ENCODE measurements at places on chromosomes 1 and 21. TPM values are rescaled to one million over a fixed set of nuclear protein-coding genes. Genes with fewer than 3 reads are reported as not detected.

- no peak for DNase-seq
Observed at GRCh38 chr1:226401355-226402303, 6.3 kb downstream of the PARP1 start.

DNA sequence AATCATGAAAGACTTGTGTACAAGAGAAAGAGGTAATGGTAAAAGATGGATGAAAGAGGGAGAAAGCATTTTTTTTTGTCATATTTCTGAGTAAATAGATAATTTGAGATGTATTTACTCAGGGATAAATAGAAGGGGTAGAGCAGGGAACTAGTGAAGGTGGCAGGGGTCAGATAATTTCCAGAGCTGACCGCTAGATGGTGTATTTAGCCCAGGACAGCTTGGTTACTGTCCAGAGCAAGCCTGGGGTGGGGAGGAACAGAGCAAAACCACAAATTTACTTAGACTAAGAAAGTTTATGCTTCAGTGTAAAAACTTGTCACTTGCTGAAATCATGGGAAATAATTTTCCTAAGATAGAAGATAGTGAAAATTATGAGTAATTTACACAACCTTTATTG is 91.5 kb downstream of the XCL2 start:
- DNase-seq, result no peak

- no peak for DNase-seq
Observed at GRCh38 chr21:43662286-43662685, 2.9 kb downstream of the RRP1B start.

GSTM5 gene
- polyA plus RNA-seq, result 39.8 TPM

FTCD gene
- polyA plus RNA-seq, result 51.7 TPM

LRRIQ3 gene
- polyA plus RNA-seq, result 4.2 TPM
